Suprapubic skin (tissue), 4 donors: ENCODE measurements at places on chromosomes 16 and 17. TPM values are rescaled to one million over a fixed set of nuclear protein-coding genes. Genes with fewer than 3 reads are reported as not detected.

Gene C17orf78
- total RNA-seq = not detected

Gene CCL7
- total RNA-seq = not detected

Gene PLCG2
- 10.7 TPM for total RNA-seq

Gene FN3K
- 3.3 TPM for total RNA-seq

Gene KRT39
- not detected for total RNA-seq
